ENCODE measurements at places on chromosomes 1 and 21. TPM values are rescaled to one million over a fixed set of nuclear protein-coding genes. Genes with fewer than 3 reads are reported as not detected.

Gene S100A12
- total RNA-seq: 5.7 TPM

Gene SPRR2B
- total RNA-seq: not detected

Gene ZSWIM5
- 1.7 TPM for total RNA-seq

Gene SLC1A7
- total RNA-seq: 0.56 TPM

Gene FAM177B
- total RNA-seq: not detected

Gene FAM72B
- 0.59 TPM for total RNA-seq

Gene HSF2BP
- 0.67 TPM for total RNA-seq

Gene PLEKHN1
- total RNA-seq: 0.59 TPM

Gene HIVEP3
- 4.7 TPM for total RNA-seq

Gene FHAD1
- not detected for total RNA-seq

Gene DRAXIN
- total RNA-seq: not detected

Gene LCA5L
- total RNA-seq: 0.26 TPM

Gene PTGER3
- total RNA-seq: 0.52 TPM

Gene BCAN
- total RNA-seq: not detected

Gene SLC30A10
- not detected for total RNA-seq

Gene MPL
- total RNA-seq: 0.39 TPM

Gene CMPK1
- total RNA-seq: 51.4 TPM

Gene CCDC190
- total RNA-seq: 0.33 TPM

Gene UBE2U
- not detected for total RNA-seq

Gene BTF3L4
- total RNA-seq: 38.9 TPM

Gene CD48
- total RNA-seq: 3.2 TPM

Gene OBSCN
- 159 TPM for total RNA-seq

Gene MYCL
- total RNA-seq: 1.3 TPM

Gene LRRC39
- total RNA-seq: 27.6 TPM

Gene AMY2A
- total RNA-seq: 1.7 TPM

Gene MIXL1
- total RNA-seq: not detected

Gene UBL4B
- total RNA-seq: not detected

Gene OR2T2
- not detected for total RNA-seq

Gene S100A1
- total RNA-seq: 2,413 TPM

Gene CRP
- not detected for total RNA-seq

Gene OR2G6
- not detected for total RNA-seq

Gene HSD3B1
- not detected for total RNA-seq

Gene UBXN10
- 2.7 TPM for total RNA-seq

Gene C1orf115
- total RNA-seq: 19.8 TPM

Data from right atrium auricular region (tissue), 2 donors.